ENCODE measurements at places on chromosomes 3 and 15.

GRCh38 chr15:41605566-41605965 lies 46.6 kb downstream of the TYRO3 start:
- DNase-seq: no peak

DNA sequence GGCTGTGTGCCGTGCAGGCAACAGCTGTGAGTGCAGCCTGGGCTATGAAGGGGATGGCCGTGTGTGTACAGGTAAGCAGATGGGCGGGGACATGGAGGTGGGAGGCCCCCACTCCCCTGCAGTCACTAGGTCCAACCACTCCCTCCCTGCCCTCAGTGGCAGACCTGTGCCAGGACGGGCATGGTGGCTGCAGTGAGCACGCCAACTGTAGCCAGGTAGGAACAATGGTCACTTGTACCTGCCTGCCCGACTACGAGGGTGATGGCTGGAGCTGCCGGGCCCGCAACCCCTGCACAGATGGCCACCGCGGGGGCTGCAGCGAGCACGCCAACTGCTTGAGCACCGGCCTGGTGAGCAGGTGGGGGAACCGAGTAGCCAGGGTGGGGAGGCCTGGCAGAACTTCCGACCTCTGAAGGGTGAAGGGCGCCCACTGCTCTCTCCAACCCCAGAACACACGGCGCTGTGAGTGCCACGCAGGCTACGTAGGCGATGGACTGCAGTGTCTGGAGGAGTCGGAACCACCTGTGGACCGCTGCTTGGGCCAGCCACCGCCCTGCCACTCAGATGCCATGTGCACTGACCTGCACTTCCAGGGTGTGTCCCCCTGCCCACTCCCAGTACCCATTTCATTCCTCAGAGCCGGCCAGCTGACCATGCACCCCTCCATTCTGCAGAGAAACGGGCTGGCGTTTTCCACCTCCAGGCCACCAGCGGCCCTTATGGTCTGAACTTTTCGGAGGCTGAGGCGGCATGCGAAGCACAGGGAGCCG lies 11.6 kb downstream of the NT5DC2 start:
- no peak for DNase-seq

DNA sequence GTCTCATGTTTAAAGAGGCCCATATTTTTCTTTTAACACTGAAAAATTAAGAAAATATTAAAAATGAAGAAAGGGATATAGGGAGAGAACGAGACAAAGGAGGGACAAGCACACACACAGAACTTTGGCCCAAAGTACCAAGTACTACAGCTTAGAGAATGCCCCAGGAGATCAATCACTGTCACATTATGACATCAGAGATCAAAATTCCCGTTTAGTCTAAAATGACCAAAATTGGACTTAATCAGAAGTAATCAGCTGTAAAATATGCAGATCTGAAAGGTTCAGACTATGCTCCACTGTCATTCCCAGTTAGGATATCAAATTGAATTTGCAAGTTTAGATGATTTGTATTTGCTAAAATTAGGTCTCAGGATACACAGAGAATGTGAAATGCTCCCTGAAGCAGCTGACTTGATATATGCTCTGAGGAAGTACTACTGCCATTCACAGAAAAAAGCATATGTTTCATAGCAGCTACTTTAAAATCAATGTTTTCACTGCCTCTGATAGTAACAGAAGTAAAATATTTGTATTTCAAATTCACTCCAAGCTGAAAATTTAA lies 123.0 kb downstream of the PEAK1 start:
- no peak for DNase-seq

GRCh38 chr3:182129740-182130139 lies 418.0 kb downstream of the SOX2 start:
- DNase-seq: no peak

DNA sequence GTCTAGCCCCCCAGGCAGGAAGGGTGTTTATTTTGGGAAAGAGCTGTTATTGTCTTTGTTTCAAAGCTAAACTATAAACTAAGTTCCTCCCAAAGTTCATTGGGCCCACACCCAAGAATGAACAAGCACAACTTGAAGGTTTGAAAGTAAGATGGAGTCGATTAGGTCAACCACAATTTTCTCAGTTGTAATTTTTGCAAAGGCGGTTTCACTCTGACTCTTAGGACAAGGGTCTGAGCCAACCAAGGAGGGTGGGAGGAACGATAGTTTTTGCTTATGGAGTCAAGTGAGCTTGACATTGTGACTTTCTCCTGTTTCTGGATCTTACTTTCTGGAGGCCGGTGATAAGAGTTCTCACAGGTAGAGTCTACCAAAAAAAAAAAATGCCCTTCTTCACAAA lies 5.8 kb upstream of the ZNF770 start:
- DNase-seq: no peak

DNA sequence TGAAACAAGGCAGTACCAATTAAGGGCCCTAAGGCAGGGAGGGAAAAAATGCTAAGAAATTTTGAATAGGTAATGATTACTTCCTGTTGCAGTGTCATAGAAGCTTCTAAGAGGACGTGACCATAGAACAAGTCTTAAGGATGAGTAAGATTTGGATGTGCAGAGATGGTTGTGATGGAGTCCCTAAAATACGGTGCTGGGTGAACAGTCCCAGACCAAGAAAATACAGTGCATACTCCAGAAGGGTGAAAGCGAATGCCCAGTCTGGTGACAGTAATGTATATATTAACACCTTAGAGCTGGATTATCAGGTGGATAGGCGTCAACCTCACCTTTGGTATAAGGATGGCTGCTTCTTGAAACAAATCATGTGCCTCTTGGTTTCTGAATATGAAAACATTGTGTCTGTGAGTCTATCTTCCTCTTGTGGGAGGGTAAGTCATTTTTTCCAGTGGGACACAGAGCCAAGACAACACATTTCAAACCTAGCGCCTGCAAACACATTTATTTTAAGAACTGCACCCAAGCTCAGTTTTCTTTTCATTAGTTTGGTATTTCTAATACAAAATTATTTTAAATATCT lies 101.2 kb upstream of the TP63 start:
- DNase-seq: no peak

DNA sequence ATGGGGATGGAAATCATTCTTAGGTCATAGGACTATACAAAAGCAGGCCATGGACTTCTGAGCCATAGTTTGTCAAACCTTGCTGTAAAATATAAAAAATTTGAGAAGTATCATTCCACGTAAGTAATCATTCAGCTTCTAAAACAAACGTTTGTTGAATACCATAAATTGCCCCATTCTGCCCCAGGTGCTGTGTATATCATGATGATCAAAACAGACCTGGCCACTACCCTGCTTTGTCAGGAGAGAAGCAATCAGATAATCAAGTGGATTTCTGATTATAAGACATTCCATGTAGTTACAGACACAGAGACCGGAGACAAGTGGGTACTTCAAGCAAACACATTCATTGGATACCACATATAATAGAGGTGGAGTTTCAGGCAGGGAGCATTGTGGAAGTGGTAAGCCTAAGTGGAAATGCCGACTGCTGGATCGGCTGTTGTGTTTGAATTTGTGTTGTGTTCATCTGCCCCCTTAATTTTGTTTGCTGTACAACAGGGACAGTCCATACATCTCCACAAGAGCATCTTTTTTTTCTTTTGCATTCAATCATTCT lies 61.7 kb downstream of the TGFBR2 start:
- DNase-seq: no peak

GRCh38 chr3:45978006-45978761 lies 17.4 kb downstream of the FYCO1 start:
- no peak for DNase-seq

Measured in germinal center (tissue), 1 donor.